ENCODE measurements at places on chromosomes 2 and 18.

- DNase-seq: no peak
These were observed 864.7 kb downstream of the TRIB2 start for GRCh38 chr2:13581471-13581870.

DNA sequence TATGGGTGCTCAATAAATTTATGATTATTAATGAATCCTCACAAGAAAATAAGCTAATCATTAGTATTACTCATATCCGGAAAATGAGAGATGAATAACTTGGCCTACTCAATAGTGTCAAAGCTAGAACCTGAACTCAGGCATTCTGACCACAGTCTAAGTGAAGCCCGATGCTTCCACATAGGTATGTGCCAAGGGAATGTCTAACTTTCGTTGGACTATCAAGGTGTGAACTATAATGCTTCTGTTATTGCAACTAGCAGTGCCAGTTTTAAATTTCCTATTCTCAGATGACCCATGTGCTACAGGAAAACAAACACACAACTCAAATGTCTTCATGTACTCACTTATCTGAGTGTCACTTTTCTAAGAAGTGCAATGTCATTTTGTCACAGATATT lies 1.8 kb downstream of the BARD1 start:
- no peak for DNase-seq

GRCh38 chr2:168422584-168422983 lies 33.5 kb upstream of the CERS6 start:
- no peak for DNase-seq

GRCh38 chr18:13620818-13621445 lies 105.4 kb downstream of the FAM210A start:
- DNase-seq: no peak

GRCh38 chr2:120442923-120443571 lies 97.1 kb downstream of the INHBB start:
- DNase-seq: no peak

- DNase-seq: no peak
These were observed 57.1 kb downstream of the MAP4K4 start for GRCh38 chr2:101754618-101755017.

DNA sequence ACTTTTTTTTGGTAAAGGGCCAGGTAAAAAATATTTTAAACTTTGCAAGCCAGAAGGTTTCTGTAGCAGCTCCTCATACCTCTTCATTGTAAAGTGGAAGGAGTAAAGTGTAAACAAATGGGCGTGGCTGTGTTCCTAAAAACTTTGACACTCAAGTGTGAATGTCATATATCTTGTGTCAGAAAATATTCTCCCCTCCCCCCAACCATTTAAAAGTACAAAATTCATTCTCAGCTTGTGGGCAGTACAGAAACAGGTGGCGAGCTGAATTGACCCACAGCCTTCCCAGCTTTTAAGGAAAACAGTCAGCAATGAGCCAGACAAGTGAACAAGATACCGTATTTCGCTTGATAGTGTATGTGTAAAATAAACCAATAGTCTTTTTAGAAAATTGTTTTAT lies 4.0 kb downstream of the YPEL5 start:
- no peak for DNase-seq

DNA sequence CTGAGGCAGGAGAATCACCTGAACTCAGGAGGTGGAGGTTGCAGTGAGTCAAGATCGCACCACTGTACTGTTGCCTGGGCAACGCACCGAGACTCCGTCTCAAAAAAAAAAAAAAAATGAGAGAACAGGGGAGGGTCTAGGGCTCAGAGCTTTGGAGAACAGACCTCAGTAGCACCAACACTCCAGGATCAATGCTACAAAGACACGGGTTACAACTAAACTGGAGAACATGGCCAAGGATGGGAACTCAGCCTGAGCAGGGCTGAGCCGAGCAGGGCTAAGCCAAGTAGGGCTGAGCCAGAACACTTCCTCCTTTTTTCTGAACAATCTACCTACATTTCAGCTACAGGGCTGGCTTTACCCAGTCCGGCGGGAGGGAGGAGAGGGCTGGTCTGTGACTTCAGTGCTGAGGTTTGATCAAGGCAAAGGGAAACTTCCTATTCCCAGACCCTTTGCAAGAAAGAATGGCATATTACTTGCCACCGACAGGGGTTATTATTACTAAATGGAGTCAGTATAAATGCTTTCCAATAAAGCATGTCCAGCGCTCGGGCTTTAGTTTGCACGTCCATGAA lies 2.9 kb upstream of the CASP8 start:
- no peak for DNase-seq

GRCh38 chr2:106566050-106566449 lies 78.9 kb downstream of the CD8B2 start:
- DNase-seq: peak; percentile 31

DNA sequence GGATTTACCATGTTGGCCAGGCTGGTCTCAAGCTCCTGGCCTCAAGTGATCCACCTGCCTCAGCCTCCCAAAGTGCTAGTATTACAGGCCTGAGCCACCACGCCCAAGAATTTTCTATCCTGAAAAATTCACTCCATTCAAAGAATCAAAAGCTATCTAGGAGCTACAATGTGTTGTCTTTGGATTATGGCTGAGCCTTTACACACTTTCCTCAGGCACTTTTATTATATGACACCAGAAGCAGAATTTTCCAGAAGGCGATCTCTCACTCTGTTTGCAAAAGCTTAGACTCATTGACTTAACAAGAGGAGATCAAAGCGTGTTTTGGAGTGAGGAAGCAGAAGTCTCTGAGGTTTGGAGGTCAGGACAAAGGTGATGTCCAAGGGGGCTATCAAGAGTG lies 3.6 kb downstream of the FAM124B start:
- no peak for DNase-seq

DNA sequence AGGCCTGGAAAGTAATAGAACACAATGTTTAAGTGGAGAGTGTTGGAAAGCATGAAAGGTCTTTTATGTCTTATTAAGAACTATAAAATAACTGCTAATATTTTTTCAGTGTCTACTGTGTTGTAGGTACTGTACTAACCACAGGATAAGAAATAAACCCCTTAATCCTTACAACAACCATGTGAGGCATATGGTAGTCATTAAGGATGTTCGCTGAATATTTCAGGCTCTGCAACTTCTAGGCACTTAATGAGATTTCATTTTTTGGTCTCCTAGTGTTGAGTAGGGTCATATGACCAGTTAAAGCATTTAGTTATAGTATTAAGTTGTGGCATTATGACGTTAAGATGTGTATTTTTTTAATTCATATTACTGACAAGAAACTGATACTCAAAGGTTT lies 346.6 kb upstream of the KCNH7 start:
- DNase-seq: no peak

- DNase-seq: no peak
These were observed 184.7 kb upstream of the LINC00305 start for GRCh38 chr18:64333584-64333983.

DNA sequence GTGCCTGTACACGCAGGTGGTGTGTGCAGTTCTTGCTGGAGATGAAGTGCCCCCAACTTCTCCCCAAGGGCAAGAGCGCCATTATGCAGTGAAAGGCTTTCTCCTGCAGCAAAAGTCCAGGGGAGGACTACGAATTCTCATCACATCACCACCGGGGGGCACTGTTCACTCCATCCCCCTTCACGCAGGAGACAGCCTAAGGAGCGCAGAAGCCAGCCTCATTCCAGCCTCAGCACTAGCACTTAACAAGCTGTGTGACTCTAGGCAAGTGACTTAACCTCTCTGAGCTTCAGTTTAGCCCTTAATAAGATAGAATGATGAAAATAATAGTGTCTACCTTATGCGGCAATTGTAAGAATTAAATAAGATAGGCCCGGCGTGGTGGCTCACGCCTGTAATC lies 32.3 kb downstream of the DNMT3A start:
- peak; percentile 71 for DNase-seq

- no peak for DNase-seq
These were observed 98.8 kb downstream of the CTAGE1 start for GRCh38 chr18:22318745-22319407.

DNA sequence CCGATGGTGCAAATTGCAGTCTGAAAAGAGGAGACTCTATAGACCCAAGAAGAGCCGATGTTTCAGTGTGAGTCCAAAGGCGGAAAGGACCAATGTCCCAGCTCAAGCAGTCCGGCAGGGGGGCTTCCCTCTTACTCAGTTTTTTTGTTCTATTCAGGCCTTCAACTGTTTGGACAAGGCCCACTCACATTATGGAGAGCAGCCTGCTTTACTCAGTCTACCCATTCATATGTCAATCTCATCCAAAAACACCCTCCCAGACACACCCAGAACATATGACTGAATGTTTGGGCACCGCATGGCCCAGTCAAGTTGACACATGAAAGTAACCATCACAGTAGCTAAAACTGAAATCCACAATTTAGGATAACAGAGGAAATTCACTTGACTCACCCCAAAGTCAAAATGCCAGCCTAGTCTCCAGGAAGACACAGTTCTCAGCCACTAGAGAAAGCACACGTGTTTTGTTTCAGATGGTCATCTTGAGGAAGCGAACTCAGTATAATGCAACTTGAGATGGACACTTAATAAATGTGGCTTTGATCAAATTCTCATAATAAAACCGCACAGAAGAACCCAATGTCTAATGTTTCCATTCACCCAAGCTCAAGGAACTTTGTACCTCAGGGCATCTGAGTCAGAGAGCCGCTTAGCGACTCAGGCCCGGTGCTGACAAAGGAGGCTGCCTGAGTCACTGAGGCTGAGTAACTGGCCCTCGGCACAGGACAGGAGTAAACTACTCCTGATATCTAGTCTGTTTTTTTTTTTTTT lies 2.4 kb downstream of the FHL2 start:
- no peak for DNase-seq
